Sigmoid colon (tissue), 7 donors: ENCODE measurements at places on chromosomes 6 and 20. TPM values are rescaled to one million over a fixed set of nuclear protein-coding genes. Genes with fewer than 3 reads are reported as not detected.
A peak's percentile ranks its signal among the peaks of the same experiment; 100 is the strongest.

DNA sequence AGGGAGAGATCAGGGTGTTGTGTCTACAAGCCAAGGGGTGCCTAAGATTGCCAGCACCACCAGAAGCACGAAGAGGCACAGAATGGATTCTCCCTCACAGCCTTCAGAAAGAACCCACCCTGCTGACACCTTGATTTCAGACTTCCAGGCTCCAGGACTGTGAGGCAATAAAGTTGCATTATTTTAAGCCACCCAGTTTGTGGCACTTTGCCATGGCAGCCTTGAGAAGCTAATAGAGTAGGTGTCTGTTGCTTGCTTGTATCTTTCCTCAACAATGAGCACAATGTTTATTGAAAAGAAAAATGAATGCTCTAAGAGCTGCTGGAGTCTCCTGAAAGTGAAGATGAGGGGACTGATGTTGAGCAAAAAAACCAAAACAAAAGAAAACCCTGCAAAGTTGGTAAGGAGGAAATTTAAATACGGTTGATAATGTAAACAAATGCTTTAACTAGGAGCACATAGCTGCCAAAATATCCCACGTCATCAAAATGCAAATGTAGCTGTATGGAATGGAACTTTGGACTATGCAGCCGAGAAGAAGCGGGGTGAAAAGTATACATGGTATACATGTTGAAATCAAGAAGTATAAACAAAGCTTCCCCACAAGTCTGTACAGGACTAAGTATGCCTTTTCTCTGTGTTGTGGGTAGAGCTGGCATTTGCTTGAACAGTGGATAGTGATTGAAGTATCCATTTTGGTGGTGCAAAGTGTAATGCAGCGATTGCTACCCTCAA, 8.0 kb downstream of the IL20RA start:
- H3K27me3 ChIP-seq = no peaks in the 10 kb centered on the region
- no peaks in the 10 kb centered on the region for H3K4me1 ChIP-seq
- H3K27ac ChIP-seq = no peak overlapping the region
- DNase-seq = no peak
- H3K36me3 ChIP-seq = no peaks in the 10 kb centered on the region

- peaks cover 12% of the 10 kb centered on the region for H3K4me1 ChIP-seq
- no peak overlapping the region for H3K27ac ChIP-seq
- no peaks in the 10 kb centered on the region for H3K36me3 ChIP-seq
- DNase-seq = no peak
- no peak overlapping the region for H3K4me3 ChIP-seq
- H3K27me3 ChIP-seq = no peaks in the 10 kb centered on the region
These were observed 12.1 kb downstream of the TAF4 start for GRCh38 chr20:62053465-62054196.

DNA sequence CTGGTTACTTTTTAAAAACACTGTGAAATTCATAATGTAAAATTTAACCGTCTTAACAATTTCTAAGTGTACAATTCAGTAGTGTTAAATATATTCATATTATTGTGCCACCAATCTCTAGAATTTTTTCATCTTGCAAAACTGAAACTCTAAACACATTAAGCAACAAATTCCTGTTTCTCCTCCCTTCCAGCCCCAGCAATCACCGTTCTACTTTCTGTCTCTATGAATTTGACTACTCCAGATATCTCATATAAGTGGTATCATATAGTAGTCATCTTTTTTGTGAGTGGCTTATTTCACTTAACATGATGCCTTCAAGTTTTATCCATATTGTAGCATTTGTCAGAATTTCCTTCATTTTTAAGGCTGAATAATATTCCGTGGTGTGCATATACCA, 44.7 kb downstream of the RSPH3 start:
- DNase-seq = no peak
- no peak overlapping the region for H3K4me3 ChIP-seq
- H3K4me1 ChIP-seq = no peaks in the 10 kb centered on the region
- H3K36me3 ChIP-seq = no peaks in the 10 kb centered on the region

The MATN4 gene
- total RNA-seq = not detected

GRCh38 chr6:436308-437036, 44.9 kb downstream of the IRF4 start:
- H3K27ac ChIP-seq = no peak overlapping the region
- H3K4me3 ChIP-seq = no peak overlapping the region
- H3K4me1 ChIP-seq = no peaks in the 10 kb centered on the region

DNA sequence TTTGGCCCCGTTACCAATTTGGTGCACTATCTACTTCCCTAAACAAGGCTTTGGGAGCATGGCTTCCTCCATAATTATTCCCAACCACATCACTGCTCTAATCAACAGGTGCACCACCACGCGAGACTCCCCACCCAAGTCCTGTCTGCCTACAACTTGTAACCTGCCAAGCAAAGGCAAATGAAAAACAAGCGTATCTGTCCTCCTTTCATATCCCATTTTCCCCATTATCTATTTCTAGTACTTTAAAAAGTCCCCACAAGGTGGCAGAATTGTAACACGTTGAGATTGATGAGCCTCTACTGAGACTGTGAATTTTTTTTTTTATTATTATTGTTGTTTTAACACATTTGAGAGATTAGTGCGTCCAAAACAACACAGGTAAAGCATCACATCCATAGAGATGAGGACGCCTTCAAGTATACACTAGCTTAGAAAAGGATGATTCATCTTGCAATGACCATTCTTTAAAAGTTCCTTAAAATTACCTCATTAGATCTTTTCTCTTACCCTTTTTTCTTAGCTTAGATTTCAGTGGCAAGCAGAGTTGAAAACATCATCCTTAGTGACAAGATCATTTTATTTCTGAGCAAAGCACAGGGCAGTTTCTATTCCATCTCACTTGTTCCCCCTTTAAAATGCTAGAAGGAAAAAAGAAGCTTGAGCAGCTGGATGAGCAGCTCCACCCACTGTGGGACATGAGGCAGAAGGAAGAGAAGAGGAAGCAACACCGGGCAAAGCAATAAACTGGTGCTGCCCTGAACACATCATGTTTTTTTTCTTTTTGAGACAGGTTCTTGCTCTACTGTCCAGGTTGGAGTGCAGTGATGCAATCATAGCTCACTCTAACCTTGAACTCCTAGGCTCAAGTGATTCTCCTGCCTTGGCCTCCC, 210.8 kb downstream of the ARHGAP18 start:
- no peak overlapping the region for H3K4me3 ChIP-seq
- no peaks in the 10 kb centered on the region for H3K4me1 ChIP-seq
- H3K36me3 ChIP-seq = no peaks in the 10 kb centered on the region

- H3K36me3 ChIP-seq = no peaks in the 10 kb centered on the region
- H3K4me3 ChIP-seq = no peak overlapping the region
- peaks cover 64% of the 10 kb centered on the region for H3K4me1 ChIP-seq
- DNase-seq = no peak
- peak overlapping the region; percentile 56 for H3K27ac ChIP-seq
These were observed 79.4 kb downstream of the GFOD1 start for GRCh38 chr6:13407709-13408695.

GRCh38 chr6:170083236-170084051, 207.4 kb downstream of the DLL1 start:
- H3K36me3 ChIP-seq = no peaks in the 10 kb centered on the region
- H3K4me3 ChIP-seq = no peak overlapping the region
- no peak overlapping the region for H3K27ac ChIP-seq
- no peaks in the 10 kb centered on the region for H3K4me1 ChIP-seq
- no peak for DNase-seq
- H3K27me3 ChIP-seq = no peaks in the 10 kb centered on the region

DNA sequence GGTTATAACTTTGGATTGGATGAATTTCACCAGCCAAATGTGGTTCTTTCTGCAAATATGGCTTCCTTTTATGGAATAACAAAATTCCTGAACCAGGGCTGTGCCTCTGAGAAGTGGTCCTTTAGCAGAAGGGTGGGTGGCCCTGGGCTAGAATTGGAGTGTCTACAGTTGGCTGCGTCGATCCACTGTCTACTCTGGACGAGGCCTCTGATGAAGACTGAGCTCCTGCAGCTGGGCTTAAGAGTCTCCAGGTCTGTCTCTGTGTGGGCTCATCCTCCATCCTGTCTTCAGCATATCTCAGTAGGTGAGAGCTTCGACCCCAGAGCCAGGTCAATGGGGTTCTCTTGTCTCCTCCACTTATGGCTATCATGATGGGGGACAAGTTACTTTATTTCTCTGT, 166.3 kb upstream of the PMEPA1 start:
- no peaks in the 10 kb centered on the region for H3K4me1 ChIP-seq
- no peak overlapping the region for H3K27ac ChIP-seq
- H3K36me3 ChIP-seq = no peaks in the 10 kb centered on the region
- H3K4me3 ChIP-seq = no peak overlapping the region
- DNase-seq = peak; percentile 17

DNA sequence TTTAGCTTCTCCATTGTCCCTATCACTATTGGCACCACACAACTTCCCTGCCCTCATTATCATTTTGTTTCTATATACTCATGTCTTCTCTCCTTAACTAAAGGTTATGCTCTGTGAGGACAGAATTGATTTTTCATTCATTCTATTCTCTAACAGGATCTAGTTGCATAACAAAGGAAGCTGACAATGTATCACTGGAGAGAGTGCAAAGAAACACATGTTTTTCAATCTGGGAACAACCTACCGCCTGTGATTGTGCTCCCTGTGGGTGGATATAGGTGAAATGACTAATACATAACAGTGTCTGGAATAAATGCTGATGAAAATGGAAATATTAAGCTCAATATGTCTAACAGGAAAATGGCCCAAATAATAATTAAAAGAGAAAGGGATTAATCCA, 56.6 kb downstream of the COL12A1 start:
- no peak for DNase-seq
- H3K4me1 ChIP-seq = no peaks in the 10 kb centered on the region
- no peaks in the 10 kb centered on the region for H3K36me3 ChIP-seq
- H3K4me3 ChIP-seq = no peak overlapping the region

DNA sequence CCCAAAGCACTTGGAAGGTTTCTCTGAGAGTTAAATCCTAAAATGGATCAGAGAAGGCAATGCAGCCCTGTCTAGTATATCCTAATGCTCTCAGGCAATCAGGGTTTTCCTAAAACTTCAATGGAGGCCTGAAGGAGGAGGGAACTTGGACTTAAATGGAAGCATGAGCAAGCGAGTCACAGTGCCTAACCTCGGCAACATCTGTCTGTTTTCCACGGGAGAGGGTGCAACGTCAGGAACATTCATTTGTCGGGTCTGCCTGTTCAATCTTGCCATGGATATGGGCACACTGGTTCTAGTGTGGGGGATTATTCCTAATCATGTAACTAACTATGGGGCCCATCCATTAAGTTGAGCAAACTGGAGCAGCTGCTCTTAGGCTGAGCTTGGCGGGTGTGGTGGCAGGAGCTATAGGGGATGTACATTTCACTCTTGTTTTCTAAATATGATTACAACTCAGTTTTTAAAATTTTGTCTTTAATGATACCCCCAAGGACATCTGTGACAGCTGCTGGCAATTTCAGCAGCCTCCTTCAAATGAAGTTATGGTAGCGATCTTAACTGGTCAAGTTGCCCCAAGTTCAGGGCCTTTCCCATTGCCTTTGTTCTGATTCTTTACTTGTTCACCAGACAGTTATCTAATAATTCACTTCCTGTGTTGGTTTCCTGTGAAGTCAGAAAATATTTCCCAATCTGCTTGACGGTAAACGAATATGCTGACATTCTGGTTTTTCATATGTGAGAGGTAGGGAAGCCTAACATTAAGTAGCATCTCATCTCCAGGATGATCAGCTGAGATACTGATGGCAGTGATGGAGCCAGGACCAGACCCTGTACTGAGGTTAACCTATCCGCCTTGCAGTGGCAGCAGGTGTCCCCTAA, 21.6 kb downstream of the DSE start:
- H3K4me1 ChIP-seq = no peaks in the 10 kb centered on the region
- DNase-seq = no peak
- H3K27ac ChIP-seq = peak overlapping the region; percentile 8

DNA sequence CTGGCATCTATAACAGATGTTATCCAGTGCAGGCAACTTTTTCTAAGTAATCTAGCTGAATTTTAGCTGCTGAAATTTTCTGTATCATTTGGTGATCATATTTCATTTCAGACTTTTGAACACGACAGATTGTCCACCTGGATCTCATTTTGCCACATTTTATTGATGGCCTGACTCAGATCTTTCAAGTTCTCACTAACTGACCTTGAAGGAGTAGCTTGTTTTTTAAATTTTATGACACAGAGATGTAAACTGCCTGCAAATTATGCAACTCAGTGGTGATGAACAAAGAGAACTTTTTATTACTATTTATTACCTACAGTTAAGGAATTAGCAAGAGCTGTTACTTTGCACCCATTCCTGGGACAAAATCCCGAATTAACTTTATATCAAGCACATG, 366.4 kb downstream of the PAX1 start:
- H3K4me3 ChIP-seq = no peak overlapping the region
- DNase-seq = no peak
- H3K27me3 ChIP-seq = no peaks in the 10 kb centered on the region
- H3K27ac ChIP-seq = no peak overlapping the region
- peaks cover 5% of the 10 kb centered on the region for H3K4me1 ChIP-seq

- H3K4me3 ChIP-seq = no peak overlapping the region
- DNase-seq = no peak
- H3K36me3 ChIP-seq = no peaks in the 10 kb centered on the region
- H3K27ac ChIP-seq = no peak overlapping the region
These were observed 98.0 kb downstream of the DACT2 start for GRCh38 chr6:168221497-168222079.

The SRSF12 gene
- total RNA-seq = 1.1 TPM

GRCh38 chr20:32184961-32185603, 22.5 kb downstream of the PLAGL2 start:
- no peak overlapping the region for H3K27ac ChIP-seq
- H3K27me3 ChIP-seq = no peaks in the 10 kb centered on the region
- H3K4me1 ChIP-seq = peaks cover 22% of the 10 kb centered on the region
- H3K4me3 ChIP-seq = no peak overlapping the region
- DNase-seq = peak; percentile 8

The CTCFL gene
- not detected for total RNA-seq

GRCh38 chr6:134577998-134578397, 260.1 kb upstream of the SGK1 start:
- H3K36me3 ChIP-seq = no peaks in the 10 kb centered on the region
- H3K27me3 ChIP-seq = no peaks in the 10 kb centered on the region
- no peak overlapping the region for H3K27ac ChIP-seq
- no peak for DNase-seq
- H3K4me1 ChIP-seq = no peaks in the 10 kb centered on the region

The SYTL3 gene
- total RNA-seq = 3.1 TPM
